ENCODE measurements at places on chromosomes 5 and 9. TPM values are rescaled to one million over a fixed set of nuclear protein-coding genes. Genes with fewer than 3 reads are reported as not detected.

The SLIT3 gene
- total RNA-seq, result 0.95 TPM

The TMEFF1 gene
- total RNA-seq, result 2.3 TPM

The PAIP1 gene
- total RNA-seq, result 44.8 TPM

The PCDHGB5 gene
- 33.0 TPM for total RNA-seq

The PCDHA9 gene
- total RNA-seq, result 0.16 TPM

The HEMGN gene
- not detected for total RNA-seq

The IL6ST gene
- total RNA-seq, result 612 TPM

The ATP10B gene
- total RNA-seq, result not detected

The WHRN gene
- total RNA-seq, result 1.4 TPM

The C9orf43 gene
- total RNA-seq, result 0.16 TPM

The ARL14EPL gene
- total RNA-seq, result 0.69 TPM

The STOML2 gene
- 123 TPM for total RNA-seq

The FSTL4 gene
- not detected for total RNA-seq

The FOXD4 gene
- total RNA-seq, result 0.16 TPM

The HAND1 gene
- not detected for total RNA-seq

The RNF20 gene
- 31.7 TPM for total RNA-seq

The RABEPK gene
- 37.8 TPM for total RNA-seq

The KCNIP1 gene
- not detected for total RNA-seq

The KIF4B gene
- total RNA-seq, result 0.09 TPM

The C5orf58 gene
- not detected for total RNA-seq

All from bronchial smooth muscle cell (primary cell).